H54 (cell line): ENCODE measurements at places on chromosomes 2 and 18.

DNA sequence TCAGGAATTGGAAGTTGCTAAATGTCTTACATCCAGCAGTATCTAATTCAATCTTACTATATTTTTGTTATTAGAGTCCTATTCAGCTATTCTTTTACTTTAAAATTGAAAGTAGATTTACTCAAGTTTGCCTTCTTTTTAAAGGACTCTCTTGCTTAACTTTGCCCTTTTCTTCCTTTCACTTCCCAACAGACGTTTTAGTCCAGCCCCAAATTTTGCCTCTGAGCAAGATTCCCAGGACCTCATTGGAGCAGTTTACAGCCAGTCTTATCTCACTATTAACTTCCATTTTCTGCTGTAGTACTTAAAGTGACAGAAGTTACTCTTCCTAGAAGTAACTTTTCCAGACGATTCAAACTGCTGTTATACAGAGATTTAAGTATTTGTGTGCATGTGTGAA is 1.7 kb upstream of the PRKD3 start:
- peak; percentile 69 for DNase-seq

DNA sequence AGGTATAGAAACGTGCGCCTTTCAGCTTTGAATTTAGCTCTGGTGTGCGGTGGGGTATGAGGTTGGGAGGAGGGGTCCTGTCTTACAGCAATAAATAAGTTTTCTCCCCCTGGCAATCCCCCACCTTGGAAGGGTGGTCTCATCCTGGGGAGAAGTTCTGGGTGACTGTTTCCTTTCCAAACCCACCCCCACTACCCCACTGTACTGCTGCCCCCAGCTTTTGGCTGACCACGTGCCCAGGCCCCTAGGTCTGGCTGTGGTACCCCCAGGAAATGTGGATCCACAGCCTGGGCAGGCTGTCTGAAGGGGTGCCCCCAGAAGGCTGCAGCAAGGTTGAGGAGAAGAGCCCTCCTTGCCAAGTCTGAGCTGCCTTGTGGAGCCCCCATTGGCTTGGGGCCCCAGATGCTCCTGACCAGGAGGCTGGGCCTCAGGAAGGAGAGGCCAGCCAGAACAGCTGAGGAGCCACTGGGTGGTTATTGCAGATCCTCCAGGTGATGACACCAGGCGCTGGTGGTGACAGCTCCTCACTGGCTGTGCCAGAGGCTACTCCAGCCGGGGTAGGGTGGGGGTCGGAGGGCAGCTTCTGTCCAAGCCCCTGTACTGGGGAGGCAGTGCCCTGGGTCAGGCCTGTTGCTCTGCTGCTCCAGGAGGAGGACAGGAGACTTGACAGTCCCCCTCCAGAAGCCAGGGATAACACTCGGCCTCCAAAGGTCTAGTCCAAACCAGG is 24.2 kb downstream of the CCT7 start:
- DNase-seq = no peak

- DNase-seq = no peak
These were observed 594.4 kb upstream of the ID2 start for GRCh38 chr2:8087480-8087840.

DNA sequence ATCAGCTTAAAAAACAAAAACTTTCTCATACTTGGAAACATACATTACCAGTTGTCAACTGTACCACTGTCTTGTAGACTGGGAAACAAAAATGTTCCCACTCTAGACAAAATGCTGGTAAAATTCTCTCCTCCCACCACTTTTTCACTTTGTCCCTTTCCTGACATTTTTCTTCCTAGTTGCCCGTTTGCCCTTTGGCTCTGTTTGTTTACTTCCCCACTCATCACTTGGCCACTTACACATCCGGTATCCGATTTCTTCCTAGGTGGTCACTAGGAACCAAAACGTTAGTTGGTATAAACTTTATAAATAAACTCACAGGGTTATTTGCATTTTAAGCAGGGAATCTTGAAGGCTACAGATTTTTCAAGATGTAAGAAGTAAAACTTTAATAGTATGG is 84.9 kb downstream of the METTL4 start:
- no peak for DNase-seq

GRCh38 chr18:23274638-23275482 is 139.6 kb downstream of the CABLES1 start:
- no peak for DNase-seq

DNA sequence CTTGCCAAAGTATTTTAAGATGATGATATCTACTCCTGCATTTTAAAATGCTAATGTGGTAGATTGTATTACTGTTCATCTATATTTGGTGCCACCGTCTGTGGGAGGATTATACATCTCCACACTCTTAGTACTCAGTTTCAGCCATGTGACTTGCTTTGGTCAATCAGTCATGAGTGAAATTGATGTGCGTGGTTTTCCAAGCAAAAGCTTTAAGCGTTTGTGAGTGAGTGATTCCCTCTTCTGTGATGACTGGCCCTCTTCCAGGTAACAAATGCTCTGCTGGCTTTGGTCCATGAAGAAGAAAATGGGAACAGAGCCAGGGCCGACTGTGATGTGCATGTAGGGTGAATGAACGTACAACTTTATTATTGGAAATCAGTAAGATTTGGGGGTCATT is 330.4 kb downstream of the LPIN1 start:
- no peak for DNase-seq

DNA sequence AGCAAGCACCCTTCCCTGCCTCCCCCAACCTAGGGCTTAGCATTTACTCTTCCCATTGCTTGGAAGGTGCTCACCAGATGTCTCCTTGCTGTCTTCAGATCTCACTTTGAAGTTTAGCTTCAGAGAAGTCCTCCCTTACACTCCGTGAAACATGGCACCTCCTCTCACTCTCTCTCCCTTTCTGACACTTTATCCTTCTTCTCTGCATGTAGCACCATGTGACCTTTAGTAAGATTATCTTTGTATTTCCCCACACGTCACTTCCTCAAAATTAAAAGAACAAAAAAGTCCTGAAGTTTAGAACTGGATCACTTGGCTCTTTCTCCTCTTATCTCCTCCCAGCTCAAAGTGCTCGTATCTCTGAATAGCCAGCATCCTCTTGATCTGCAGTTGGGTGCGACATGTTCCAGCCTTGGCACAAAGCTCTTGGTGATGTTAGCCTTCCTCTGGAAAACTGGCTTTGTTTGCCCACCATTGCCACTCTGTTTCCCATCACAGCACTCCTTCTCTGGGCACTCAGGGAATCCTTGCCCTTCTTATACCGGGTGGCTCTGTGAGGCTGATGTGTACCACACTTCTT is 40.6 kb upstream of the EPAS1 start:
- no peak for DNase-seq

GRCh38 chr18:56381196-56381595 is 257.2 kb downstream of the TXNL1 start:
- DNase-seq = no peak
